ENCODE measurements at places on chromosomes 3 and 15.

- DNase-seq: no peak
Observed at GRCh38 chr3:69058180-69058946, 6.2 kb upstream of the TMF1 start.

- DNase-seq: no peak
Observed at GRCh38 chr3:141643391-141643790, 94.7 kb upstream of the RNF7 start.

DNA sequence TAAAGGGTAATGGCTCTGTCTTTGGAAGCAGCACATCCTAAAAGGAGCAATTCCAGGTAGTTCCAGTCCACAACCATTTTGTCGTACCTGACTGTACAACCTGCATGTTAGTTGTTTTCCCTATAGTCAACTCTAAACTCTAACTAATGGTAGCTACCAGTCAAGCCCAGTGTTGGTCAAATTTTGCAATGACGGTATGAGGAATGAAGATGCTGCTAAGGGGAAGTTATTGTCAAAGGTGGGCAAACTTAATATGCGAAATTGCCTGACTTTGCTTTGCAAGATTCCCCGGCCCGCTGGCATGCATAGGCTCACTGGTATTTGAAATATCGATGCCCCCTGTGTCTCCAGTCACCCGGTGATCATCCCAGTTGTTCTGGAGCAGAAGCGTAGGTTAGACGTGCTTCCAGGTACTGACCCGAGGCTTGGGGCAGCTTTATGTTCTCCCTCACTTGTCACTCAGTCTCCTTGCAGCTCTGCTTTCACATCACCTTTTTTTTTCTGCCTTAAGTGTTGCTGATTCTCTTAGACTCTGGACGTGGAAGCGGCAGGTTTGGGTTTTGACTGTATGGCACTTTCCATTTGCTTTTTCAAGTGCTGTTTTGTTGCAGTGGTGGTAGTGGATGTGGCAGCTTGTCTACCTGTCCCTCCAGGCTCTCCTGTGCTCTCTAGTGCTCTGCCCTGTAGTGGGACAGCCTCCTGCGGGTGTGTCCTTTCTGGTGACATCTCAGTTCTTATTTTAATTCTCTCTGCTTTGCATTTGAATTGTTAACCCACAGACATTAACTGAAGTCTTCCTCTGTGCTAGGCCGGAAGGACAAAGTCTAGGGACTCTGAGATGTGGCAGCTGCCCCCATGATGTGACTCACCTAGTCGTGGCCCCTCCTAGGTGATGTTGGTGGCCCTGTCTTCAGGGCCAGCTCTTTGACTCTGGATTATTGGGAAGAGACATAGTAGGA is 95.8 kb upstream of the UMPS start:
- no peak for DNase-seq

DNA sequence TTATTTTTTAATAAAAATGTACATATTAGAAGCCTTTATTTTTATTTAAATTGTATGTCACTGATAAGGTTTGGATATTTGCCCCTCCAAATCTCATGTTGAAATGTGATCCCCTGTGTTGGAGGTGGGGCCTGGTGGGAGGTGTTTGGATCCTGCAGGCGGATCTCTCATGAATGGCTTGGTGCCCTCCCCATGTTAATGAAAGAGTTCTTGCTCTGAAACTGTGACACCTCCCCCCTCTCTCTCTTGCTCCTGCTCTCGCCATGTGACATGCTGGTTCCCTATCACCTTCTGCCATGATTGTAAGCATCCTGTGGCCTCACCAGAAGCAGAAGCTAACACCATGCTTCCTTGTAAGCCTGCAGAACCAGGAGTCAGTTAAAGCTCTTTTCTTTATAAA is 13.0 kb downstream of the AGTR1 start:
- no peak for DNase-seq

DNA sequence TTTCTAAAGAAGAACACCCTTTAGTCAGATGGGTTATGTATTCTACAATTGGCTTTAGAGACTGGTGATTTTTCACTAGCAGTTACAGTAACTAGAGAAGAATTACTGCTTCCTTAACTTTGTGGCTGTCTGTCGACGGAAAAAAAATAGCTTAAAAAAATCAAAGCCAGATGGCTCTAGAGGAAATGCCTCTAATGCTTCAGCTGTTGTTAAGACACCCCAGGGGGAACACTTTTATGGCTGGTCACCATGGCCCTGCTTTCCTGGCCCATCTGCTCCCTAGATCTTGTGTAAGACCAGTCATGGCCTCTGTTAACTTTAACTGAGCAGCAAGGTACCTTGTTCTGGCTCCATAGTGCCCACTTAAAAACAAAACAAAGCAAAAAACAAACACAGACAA is 198.6 kb upstream of the PLSCR5 start:
- DNase-seq: peak; percentile 24

DNA sequence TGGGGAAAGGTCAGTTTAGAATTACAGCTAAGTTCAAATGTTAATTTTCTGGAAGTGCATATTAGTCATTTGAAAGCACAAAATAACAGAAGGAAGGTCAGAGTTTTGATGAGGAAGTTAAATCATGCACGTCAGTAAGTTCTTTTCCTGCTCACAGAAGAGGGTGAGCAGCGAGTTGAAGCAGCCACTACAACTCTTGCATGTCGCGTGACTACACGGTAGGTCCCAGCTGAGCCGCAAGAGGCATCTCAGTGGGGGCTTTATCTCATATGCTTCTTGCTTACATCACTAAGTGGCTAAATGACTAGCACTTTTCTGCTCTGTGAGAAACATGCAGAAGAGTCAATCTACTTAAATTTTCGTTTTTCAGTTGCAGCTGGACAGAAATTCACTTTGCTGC is 21.3 kb upstream of the SEC62 start:
- DNase-seq: no peak

DNA sequence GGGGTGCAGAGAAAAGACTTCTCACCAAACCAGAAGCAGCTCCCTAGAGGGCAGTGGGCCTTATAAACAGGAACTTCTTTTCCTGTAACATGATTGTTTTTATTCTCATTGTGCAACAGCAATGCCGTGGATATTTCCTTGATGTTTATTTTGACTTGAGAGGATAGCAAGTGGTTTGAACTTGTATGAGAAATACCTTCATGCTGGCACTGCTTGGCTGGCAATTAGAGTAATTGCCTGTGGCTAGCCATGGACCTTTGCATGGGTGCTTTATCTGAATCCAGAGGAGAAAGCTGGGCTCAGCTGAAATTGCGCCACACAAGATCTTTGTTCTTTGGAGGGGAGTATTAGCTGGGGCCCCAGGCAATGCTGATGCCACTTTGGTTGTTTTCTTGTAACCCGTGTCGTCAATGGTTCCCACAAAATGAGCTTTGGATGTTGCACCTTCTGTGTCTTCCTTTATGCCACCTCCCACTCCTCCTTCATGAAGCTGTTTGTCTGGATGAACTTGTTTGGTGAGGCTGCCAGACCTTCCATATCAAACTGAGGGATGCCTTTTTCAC is 37.9 kb downstream of the CMTM8 start:
- DNase-seq: no peak

GRCh38 chr3:126540342-126540849 is 16.4 kb downstream of the CHST13 start:
- DNase-seq: no peak

GRCh38 chr15:59689626-59690236 is 611 bp upstream of the BNIP2 start:
- no peak for DNase-seq

- DNase-seq: no peak
Observed at GRCh38 chr3:177647876-177648275, 450.6 kb upstream of the TBL1XR1 start.

DNA sequence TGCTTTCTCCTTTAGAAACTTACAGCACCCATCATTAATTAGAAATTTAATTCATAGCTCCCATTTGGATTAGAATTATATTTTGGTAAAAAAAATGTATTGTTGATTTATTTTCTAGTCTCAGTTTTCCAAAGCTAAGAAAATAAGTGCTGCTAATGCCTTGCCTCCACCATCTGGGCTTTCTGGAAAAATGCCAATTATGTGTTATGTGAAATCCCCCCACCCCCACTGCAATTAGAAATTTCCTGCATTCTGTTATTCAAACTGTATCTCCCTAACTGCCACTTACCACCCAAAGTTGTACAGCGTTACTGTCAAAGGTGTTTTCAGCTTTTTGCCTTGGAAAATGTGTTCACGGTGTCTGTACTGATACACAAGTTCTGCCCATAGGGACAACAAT is 617.2 kb upstream of the UBE2E2 start:
- peak; percentile 6 for DNase-seq
